ENCODE measurements at places on chromosomes 5 and 9.

DNA sequence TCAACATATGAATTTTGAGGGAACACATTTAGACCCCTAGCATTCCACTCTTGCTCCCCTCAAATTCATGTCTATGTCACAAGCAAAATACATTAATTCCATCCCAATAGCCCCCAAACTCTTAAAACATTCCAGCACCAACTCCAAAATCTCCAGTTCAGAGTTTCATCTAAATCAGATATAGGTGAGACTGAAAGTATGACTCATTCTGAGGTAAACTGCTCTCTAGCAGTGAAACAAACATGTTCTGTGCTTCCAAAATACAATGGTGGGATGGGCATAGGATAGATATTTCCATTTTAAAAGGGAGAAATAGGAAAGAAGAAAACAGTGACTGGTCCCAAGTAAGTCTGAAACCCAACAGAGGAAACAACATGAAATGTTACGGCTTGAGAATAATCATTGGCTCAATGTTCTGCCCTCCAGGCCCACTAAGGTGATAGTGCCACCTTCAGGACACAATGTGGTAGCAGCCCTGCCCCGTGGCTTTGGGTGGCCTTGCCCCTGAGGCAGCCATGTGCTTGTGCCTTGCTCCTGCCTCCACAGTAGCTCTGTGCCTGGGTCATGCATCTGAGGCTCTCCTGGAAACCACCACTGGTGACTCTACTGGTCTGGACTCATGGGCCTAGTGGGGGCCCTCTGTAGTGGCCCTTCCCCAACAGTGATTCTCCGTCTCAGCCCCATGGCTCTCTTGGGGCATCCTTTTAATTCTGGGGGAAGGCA is 36.4 kb upstream of the IPPK start:
- no peak for DNase-seq

DNA sequence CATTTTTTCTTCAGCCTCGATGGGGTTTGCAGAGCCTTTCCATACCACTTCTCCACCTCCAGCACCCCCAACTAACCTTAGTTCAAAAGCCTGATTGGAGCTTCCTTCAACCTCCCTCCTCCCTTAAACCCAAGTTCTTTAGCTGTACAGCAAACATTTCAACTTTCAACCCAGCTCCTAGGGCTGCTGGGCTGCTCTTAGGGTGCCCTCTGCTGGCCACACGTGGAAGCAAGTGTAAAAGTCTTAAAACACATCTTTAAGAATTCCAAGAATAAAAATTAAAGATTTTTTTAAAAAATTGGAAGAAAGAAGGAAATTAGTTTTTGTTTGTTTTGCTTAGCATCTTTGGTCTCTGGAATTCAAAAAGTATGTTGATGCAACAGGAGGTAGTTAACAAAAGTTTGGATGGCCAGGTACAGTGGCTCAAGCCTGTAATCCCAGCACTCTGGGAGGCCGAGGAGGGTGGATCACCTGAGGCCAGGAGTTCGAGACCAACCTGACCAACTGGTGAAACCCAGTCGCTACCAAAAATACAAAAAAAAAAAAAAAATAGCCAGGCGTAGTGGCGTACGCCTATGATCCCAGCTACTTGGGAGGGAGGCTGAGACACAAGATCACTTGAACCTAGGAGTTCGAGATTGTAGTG is 15.5 kb upstream of the HSD17B3 start:
- DNase-seq: peak; percentile 34

GRCh38 chr5:162026803-162027202 is 40.8 kb upstream of the GABRG2 start:
- no peak for DNase-seq

DNA sequence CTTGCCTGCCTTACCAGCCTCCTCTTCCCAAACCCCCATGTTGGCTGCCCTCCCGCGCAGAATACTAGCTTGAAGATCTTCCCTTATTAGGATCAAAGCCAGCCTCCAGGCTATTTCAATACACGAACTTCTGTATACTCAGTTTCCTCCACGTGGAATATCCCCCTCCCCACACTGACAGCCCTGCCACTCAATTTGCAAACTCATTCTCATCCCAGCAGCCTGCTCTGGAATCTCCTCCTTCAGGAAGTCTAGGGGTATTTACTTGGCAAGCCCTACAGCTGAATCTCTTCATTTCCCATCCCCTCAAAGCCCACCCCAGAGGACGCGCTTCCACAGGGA is 157.0 kb upstream of the SMIM23 start:
- no peak for DNase-seq

DNA sequence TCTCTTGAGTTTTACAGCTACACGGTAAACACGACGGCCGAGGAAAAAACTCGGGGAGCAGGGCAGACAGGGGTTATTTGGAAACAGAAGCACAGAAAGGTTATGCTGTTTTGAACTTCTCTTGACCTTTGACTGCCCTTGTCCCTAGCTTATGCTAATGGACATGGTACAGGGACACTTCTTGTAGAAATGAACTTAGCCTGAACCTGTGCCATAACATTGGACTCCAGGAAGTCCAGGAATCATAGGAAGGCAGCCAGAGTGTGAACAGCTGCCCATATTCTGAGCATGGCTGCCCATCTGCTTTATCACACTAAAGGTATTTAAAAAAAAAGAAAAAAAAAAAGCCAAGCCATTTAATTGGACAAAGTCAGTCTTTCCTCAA is 46.1 kb downstream of the NR6A1 start:
- DNase-seq: no peak

GRCh38 chr5:35294976-35295375 is 64.7 kb upstream of the PRLR start:
- DNase-seq: no peak

DNA sequence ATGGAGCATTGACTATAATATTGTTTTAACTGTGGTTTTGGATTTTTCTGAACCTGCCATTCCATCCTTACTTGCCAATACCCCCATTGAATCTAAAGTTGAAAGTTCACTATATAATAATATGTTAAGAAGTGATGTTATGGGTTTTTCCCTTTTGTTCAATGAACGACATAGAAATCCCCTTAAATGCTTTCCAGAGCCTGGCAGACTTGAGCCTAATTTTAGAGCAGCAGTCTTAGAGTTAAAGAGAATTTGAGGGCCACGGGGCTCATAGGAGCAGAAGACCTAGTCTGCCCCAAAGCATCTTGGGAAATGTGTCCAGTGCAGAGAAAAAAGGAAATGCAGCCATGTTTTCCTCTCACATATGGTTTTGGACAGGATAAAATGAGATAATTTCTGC is 146.1 kb upstream of the SLC44A1 start:
- DNase-seq: no peak

DNA sequence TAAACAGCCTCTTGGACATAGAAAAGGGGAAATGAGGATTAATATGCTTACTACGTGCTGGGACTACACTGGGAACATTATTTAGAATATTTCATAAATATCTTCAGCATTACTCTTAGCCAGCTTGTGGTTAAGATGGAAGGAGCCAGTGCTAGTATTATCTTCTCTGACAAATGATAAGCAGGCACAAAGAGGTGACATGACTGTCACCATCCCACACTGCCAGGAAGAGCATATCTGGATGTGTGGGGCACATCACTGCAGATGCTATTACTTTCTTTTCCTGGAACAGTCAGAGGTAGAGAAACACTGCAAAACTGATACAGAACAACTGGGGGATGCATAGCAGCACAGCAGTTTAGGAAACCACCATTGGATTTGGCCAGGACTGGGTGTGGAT is 281.0 kb upstream of the TNC start:
- DNase-seq: no peak

DNA sequence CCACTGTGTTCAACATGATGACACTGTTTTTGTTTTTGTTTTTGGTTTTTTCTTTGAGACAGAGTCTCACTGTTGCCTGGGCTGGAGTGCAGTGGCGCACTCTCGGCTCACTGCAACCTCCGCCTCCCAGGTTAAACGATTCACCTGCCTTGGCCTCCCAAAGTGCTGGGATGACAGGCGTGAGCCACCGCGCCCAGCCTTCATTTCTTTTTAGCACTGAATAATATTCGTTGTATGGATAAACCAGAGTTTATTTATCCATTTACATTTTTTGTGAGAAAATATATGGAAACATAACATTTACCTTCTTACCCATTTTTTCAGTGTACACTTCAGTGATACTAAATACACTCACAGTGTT is 4.2 kb downstream of the CARD19 start:
- no peak for DNase-seq

Data from PC-9 (cell line).